ENCODE measurements at places on chromosomes 1 and 21.

DNA sequence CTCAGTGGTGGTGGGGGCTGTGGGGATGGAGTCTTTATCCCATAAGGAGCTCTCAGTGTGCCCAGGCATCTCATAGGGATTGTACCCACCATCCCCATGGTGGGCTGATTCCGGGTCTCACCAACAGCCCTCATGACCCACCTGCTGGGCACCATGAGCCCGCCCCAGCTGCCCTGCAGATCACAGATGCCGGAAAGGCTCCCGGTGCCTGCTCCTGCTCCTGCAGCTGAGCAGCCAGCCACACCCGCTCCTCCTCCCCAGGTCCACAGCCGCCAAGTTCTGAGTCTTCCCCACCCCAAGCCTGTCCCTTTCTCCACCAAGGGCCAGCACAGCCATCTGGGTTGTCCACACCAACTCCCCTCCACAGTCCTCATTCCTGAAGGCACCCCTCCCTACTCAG, 15.5 kb upstream of the TSPEAR start:
- no peak overlapping the region for H3K27ac ChIP-seq
- peak; percentile 51 for DNase-seq
- no peaks in the 10 kb centered on the region for H3K36me3 ChIP-seq
- H3K4me3 ChIP-seq: no peak overlapping the region
- H3K27me3 ChIP-seq: peaks cover 3% of the 10 kb centered on the region

DNA sequence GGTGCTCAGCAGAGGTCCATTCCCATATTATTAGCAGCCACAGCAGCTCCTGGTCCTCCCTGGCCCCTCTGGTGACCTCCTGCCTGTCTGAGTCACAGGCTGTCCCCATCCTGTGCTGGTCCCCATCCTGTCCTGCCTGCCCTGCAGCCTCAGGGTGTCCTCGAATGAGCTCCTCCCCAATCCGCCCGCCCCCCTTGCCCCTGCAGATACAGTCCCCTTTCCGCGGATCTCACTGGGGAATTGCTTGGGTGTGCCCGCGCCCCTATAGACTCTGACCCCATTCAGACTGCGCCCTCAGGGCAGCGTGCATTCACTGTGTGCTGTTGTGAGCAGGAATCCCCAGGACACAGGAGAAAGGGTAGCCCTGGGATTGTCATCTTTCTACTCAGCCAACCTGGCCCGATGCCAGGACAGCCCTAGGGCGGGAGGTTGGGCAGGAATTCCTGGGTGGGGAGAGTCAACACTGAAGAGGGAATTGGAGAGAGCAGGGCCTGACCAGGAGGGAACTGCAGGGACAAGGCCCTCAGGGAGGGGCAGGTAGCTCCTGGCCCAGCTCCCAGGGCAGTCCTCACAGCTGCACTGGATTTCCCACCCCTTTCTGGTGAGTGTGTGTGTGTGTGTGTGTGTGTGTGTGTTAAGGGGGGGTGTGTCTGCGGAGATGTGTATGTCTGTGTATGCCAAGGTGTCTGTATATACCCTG, 1.1 kb upstream of the GUCA2A start:
- H3K4me1 ChIP-seq: peaks cover 65% of the 10 kb centered on the region
- no peaks in the 10 kb centered on the region for H3K36me3 ChIP-seq
- H3K27me3 ChIP-seq: no peaks in the 10 kb centered on the region
- H3K4me3 ChIP-seq: no peak overlapping the region
- H3K27ac ChIP-seq: peak overlapping the region; percentile 65

- no peaks in the 10 kb centered on the region for H3K27me3 ChIP-seq
- H3K27ac ChIP-seq: no peak overlapping the region
- no peak for DNase-seq
- H3K36me3 ChIP-seq: no peaks in the 10 kb centered on the region
- H3K4me3 ChIP-seq: no peak overlapping the region
- no peaks in the 10 kb centered on the region for H3K4me1 ChIP-seq
These were observed 22.6 kb upstream of the SOD1 start for GRCh38 chr21:31636874-31637273.

DNA sequence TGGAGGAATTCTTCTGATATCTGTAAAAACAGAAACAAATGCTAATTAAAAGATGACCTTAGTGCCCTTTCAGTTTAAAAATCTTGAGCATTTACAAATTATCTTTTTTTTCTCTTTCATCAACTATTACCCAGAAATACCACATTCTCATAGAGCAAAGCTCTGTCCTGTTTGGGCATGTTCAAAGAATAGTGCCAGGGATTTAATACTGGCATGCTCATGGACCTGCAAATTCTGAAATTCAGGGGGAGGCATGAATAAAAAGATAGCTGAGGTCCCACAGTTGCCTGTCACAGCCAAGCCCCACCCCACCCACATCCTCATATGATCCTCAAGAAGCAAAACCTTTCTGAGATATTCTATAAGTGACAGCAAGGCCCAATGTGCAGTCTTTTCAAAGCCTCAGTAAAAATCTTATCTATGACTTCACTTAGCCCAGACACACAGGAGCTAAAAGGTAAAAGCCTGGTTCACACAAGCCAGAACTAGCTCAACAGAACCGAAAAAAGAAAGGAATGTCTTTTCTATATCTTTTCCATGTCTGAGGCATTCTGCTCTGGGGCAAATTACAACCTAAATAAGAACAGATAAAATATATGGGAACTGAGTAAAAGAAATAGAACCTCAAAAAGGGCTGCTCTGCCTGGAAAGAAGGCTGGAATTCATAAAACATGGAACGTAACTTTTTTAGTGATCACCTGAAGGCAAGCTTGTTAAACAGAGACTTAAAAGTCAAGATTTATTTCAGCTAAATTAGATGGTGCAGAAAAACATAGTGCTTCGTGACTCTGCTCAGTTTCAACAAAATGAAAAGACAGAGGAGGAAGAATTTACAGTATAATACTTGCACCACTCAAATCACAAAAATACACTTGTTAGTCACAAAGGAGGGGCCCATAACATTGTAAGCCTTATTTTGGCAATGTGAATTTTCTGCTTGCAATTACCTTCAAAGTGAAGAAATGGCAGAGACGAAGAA, 11.0 kb downstream of the WLS start:
- H3K27ac ChIP-seq: no peak overlapping the region
- no peaks in the 10 kb centered on the region for H3K27me3 ChIP-seq
- H3K4me1 ChIP-seq: no peaks in the 10 kb centered on the region
- DNase-seq: no peak
- no peak overlapping the region for H3K4me3 ChIP-seq

- no peaks in the 10 kb centered on the region for H3K36me3 ChIP-seq
- no peak for DNase-seq
- H3K4me1 ChIP-seq: no peaks in the 10 kb centered on the region
These were observed 76.6 kb downstream of the ADCY10 start for GRCh38 chr1:167837326-167837725.

- no peak for DNase-seq
- H3K4me1 ChIP-seq: peaks cover 28% of the 10 kb centered on the region
- no peaks in the 10 kb centered on the region for H3K36me3 ChIP-seq
- H3K27me3 ChIP-seq: no peaks in the 10 kb centered on the region
- no peak overlapping the region for H3K27ac ChIP-seq
- no peak overlapping the region for H3K4me3 ChIP-seq
These were observed 184.1 kb downstream of the RASAL2 start for GRCh38 chr1:178277793-178278530.

DNA sequence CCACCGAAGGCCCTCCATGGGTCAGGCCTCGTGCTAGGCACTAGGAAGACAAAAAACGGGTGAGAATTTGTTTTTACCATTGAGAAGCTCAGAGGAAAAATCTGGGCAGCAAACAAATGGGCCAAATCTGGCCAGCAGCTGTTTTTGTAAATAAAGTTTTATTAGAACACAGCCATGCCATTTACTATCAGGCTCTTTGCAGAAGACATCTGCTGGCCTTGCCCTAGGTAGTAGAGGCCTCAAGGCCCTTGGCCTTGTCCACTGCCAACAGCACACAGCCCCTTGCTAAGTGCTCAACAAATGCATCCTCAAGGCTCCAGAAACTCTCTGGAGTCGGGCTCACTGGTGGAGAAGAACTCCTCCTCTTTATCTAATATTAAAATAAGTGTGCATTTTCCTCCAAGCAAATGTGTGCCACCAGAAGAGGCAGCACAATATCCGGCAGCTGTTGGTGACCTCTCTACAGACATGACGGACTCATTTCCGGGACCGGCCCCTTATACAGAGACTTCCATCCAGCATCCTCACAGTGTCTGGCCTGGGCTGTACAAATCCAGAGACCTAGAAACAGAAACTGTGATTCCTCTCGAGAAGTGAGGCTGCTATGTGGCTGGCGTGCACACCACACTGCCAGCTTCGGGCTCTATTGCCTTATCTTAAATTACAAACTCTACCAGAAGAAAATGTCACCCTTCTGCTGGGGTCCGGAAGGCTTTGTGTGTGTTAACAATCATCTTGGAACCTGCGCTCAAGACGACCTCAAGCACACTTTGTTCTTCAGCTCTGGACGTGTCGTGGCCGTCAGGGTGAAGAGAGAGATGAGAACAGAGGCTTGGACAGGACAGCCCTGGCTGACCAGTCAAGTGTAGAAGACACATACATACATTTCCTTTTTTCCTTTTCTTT, 203.9 kb downstream of the TOMM20 start:
- peaks cover 60% of the 10 kb centered on the region for H3K4me1 ChIP-seq
- H3K4me3 ChIP-seq: no peak overlapping the region
- H3K36me3 ChIP-seq: no peaks in the 10 kb centered on the region
- no peak for DNase-seq
- peak overlapping the region; percentile 53 for H3K27ac ChIP-seq
- H3K27me3 ChIP-seq: no peaks in the 10 kb centered on the region

DNA sequence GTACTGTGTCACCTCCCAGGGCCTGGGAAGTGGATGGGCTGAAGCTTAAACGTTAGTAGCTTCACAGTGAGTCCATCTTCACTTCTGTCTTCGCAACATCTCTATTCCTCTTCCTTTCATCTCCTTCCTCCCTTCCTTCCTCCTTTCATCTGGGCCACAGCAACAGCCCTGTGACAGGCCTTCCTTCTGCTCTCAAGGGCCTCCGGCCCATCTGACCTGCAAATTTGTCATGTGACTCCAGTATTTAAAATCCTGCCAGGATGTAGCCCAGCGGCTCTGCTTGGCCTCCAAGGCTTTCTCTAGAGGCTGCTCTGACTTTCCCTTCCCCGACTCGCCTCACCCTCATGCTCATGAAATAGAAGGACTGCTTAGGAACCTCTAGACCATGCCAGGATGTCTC, 10.9 kb upstream of the BATF3 start:
- no peak overlapping the region for H3K27ac ChIP-seq
- no peaks in the 10 kb centered on the region for H3K36me3 ChIP-seq
- H3K4me3 ChIP-seq: no peak overlapping the region
- no peak for DNase-seq
- no peaks in the 10 kb centered on the region for H3K27me3 ChIP-seq

DNA sequence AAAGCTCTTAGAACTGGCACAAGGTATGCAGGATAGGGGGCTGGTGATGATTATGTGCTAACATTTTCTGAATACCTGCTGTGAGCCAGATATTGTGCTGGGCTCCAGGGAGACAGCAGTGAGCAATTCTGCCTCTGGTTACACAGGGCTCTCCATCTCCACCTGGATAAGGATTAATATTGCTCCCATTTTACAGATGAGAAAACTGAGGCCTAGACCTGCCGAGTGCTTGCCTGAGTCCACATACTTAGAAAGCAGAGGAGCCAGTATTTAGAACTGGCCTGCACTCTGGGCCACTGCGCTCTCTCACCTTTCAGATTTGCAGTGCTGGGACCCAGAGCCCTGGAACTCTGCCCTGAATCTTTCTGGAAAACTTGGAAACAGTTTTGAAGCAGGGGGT, 167.2 kb upstream of the KLHDC7A start:
- H3K4me3 ChIP-seq: no peak overlapping the region
- no peaks in the 10 kb centered on the region for H3K4me1 ChIP-seq
- no peaks in the 10 kb centered on the region for H3K36me3 ChIP-seq
- no peak for DNase-seq
- H3K27me3 ChIP-seq: no peaks in the 10 kb centered on the region

GRCh38 chr1:164564378-164564777, 5.4 kb downstream of the PBX1 start:
- no peak for DNase-seq
- no peak overlapping the region for H3K4me3 ChIP-seq
- H3K4me1 ChIP-seq: peaks cover 32% of the 10 kb centered on the region

GRCh38 chr1:17066361-17067068, 12.7 kb upstream of the SDHB start:
- H3K27me3 ChIP-seq: no peaks in the 10 kb centered on the region
- H3K4me3 ChIP-seq: no peak overlapping the region
- peaks cover 58% of the 10 kb centered on the region for H3K4me1 ChIP-seq

- H3K27me3 ChIP-seq: peaks cover 18% of the 10 kb centered on the region
- H3K4me3 ChIP-seq: no peak overlapping the region
- DNase-seq: peak; percentile 39
- H3K36me3 ChIP-seq: no peaks in the 10 kb centered on the region
- peak overlapping the region; percentile 29 for H3K27ac ChIP-seq
These were observed 1.2 kb downstream of the CD160 start for GRCh38 chr1:145720556-145720877.

GRCh38 chr1:207345644-207346477, 24.4 kb downstream of the CD55 start:
- no peaks in the 10 kb centered on the region for H3K27me3 ChIP-seq
- DNase-seq: no peak
- no peak overlapping the region for H3K4me3 ChIP-seq

GRCh38 chr1:215672482-215672881, 105.4 kb downstream of the KCTD3 start:
- no peaks in the 10 kb centered on the region for H3K36me3 ChIP-seq
- H3K4me3 ChIP-seq: no peak overlapping the region
- H3K27ac ChIP-seq: no peak overlapping the region
- no peaks in the 10 kb centered on the region for H3K27me3 ChIP-seq
- no peak for DNase-seq
- H3K4me1 ChIP-seq: no peaks in the 10 kb centered on the region

GRCh38 chr1:93779540-93780165, 98.0 kb upstream of the BCAR3 start:
- no peak for DNase-seq
- H3K27me3 ChIP-seq: no peaks in the 10 kb centered on the region
- H3K4me3 ChIP-seq: no peak overlapping the region
- no peaks in the 10 kb centered on the region for H3K4me1 ChIP-seq

- H3K27ac ChIP-seq: peak overlapping the region; percentile 90
- peaks cover 39% of the 10 kb centered on the region for H3K4me1 ChIP-seq
- no peaks in the 10 kb centered on the region for H3K27me3 ChIP-seq
- peak; percentile 82 for DNase-seq
- no peak overlapping the region for H3K4me3 ChIP-seq
These were observed 2.8 kb upstream of the ZC3H12A start for GRCh38 chr1:37471345-37472231.

All from spleen (tissue), 13 donors.